ENCODE measurements at places on chromosomes 2 and 18.
A peak's percentile ranks its signal among the peaks of the same experiment; 100 is the strongest.

DNA sequence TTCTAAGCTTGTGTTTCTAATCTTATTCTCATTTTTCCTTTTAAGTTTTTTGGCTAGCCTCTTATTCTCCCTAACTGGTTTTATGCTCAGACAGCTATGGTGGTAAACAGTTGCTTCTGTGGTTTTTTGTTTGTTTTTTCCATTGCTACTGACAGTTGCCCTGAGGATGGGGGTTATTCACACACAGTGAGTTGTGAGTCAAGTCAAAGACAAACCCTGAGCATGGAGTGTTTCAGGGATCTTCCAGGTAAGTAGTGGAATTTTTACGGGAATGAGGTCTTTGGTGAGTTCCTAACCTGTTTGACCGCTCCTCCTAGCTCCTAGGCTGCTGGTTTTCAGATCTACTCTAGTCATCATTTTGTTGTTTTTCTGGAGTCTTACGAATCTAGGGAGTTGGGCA is 162.8 kb downstream of the ZNF407 start:
- DNase-seq = no peak

GRCh38 chr2:104033399-104033798 is 820.5 kb upstream of the POU3F3 start:
- DNase-seq = peak; percentile 41

- DNase-seq = no peak
Measured at GRCh38 chr2:127047716-127048617, 59.0 kb downstream of the BIN1 start.

DNA sequence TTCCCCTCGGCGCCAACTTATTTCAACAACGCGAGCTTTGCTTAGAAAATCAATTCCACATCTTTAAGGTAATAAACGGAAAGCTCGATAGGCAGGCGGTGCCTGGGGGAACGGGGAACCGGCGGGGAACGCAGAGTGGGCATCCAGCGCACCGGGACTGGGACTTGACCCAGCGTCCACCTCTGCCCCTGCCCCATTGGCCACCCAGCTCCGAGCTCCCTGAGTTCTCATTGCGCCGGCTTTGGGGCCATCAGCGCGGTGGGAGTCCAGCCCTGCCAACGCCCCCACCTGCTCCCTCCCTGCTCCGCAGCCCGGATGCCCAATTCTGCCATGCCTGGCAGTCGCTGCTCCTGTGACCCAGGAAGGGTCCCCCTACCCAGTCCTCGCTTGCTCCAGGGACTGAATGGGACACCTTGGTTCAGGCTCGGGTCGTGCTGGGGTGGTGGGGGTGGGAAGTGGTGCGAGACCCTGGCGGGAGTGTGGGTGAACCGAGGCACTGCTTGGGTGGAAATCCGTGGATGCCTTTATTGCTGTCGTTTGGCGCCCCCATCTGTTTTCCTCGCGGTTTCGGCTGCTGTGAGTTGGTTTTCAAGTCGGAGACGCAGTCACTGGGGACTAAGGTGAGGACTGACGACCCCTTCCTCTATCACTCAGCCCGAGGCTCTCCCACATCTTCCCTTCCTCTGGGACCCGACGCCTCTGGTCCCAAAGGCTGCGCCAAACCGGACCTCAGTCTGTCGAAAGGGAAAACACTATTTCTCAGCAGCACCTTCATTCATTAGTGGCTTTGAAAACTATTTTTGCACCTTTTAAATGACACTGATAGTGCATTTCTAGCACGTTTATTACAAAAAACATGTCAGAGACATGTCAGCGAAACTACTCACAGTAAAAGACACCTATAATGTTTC is 2.4 kb upstream of the EVX2 start:
- peak; percentile 39 for DNase-seq

- no peak for DNase-seq
Measured at GRCh38 chr2:225033440-225034318, 8.6 kb downstream of the DOCK10 start.

GRCh38 chr2:109367683-109368082 is 238.7 kb downstream of the SH3RF3 start:
- DNase-seq = no peak
